Activated CD4-positive, alpha-beta T cell treated with anti-CD3 and anti-CD28 coated beads for 48 hours (primary cell): ENCODE measurements at places on chromosomes 12 and 14.

GRCh38 chr12:120993496-120993895 lies 15.2 kb downstream of the HNF1A start:
- DNase-seq: no peak

GRCh38 chr14:94685681-94686485 lies 73.7 kb downstream of the SERPINA3 start:
- DNase-seq: no peak

DNA sequence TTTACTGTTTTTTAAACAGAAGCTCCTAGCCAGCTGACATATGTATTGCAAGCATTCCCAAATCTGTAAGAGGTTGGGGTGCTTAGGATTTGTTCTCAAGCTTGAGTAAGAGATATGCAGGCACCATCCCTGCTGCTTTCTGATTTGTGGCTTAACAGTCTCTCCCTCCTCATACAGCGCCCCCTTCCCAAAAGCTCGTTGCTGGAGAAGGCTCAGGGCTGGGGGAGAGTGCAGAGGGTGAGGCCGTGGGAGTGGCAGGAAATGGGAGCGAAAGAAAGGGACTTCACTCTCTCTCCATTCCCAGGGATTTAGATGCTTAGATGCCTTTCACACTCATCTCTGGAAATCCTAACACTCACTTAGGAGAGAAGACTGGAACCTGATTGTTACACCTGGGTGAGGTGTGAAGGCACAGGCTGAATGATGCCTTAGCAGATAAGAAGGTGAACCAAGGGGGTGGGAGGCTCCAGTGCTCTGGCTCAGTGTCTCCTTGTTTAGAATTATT lies 172.0 kb downstream of the C12orf75 start:
- DNase-seq: no peak

DNA sequence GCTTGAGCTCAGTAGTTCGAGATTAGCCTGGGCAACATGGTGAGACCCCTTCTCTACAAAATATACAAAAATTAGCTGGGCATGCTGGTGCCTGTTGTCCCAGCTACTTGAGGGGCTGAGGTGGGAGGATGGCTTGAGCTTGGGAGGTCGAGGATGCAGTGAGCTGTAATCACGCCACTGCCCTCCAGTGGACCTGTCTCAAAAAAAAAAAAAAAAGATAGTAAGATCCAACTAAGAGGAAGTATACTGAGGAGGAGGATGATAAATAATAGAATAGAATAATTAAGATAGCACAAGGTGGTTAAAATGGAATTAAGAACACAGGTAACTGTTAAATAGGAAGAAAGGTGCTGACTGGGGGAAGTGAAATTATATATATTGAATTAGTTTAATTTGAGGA lies 37.0 kb upstream of the BAZ1A start:
- no peak for DNase-seq

GRCh38 chr12:65155784-65156183 lies 13.6 kb upstream of the LEMD3 start:
- peak; percentile 8 for DNase-seq

DNA sequence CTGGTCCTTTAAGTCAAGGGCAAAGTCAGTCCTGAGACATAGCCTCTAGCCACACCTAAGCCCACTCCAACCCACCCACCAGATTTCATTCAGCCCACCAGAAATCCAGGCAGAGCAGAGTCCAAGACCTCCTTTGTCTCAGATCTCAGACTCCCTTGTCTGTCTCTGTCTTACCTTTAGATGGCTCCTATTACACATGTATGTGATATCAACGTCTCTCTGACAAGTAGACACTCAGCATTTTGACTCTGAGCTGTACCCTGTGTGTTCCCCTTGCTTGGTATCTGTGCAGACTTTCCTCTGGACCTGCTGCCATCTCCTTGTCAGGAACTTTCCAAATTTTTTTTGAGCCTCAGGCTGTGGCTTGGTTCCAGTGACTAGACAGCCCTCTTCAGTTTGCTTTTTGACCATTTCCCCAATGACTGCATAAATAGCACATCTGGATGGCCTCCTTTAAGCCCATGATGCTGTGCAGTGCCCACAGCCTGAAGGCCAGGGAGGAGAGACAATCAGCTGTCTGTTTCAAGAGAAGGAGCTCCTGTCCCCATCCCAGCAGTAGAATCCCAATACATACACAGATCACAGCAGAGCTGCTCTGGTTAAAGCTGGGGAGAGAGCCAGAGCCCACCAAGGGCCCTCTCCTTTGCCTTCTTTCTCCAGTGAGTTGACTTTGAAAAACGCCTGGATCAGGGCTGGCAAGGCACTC lies 7.0 kb downstream of the POU6F1 start:
- DNase-seq: no peak

GRCh38 chr12:65953631-65954030 lies 129.3 kb downstream of the HMGA2 start:
- no peak for DNase-seq

GRCh38 chr14:75338398-75338797 lies 59.8 kb downstream of the FOS start:
- DNase-seq: no peak

DNA sequence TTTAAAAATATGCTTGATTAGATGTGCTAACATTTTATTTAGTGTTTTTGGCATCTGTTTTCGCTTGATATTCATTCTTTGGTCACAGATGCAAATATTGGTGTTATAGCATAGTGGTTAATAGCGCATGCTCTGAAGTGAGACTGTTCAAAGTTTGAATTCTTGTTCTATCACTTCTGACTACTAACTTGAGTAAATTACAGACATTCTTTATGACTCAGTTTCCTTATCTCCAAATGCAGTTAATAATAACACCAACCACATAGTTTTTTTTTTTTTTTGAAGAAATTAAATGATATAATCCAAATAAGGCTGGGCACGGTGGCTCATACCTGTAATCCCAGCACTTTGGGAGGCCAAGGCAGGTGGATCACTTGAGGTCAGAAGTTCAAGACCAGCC lies 81.0 kb downstream of the TMX1 start:
- DNase-seq: no peak

GRCh38 chr12:116933091-116933490 lies 22.3 kb downstream of the FBXW8 start:
- DNase-seq: no peak

GRCh38 chr14:68623307-68623706 lies 169.6 kb downstream of the ZFP36L1 start:
- no peak for DNase-seq

- DNase-seq: no peak
Measured at GRCh38 chr12:48969833-48970701, 1.5 kb downstream of the WNT10B start.

GRCh38 chr12:93008044-93008778 lies 79.1 kb upstream of the EEA1 start:
- DNase-seq: no peak

DNA sequence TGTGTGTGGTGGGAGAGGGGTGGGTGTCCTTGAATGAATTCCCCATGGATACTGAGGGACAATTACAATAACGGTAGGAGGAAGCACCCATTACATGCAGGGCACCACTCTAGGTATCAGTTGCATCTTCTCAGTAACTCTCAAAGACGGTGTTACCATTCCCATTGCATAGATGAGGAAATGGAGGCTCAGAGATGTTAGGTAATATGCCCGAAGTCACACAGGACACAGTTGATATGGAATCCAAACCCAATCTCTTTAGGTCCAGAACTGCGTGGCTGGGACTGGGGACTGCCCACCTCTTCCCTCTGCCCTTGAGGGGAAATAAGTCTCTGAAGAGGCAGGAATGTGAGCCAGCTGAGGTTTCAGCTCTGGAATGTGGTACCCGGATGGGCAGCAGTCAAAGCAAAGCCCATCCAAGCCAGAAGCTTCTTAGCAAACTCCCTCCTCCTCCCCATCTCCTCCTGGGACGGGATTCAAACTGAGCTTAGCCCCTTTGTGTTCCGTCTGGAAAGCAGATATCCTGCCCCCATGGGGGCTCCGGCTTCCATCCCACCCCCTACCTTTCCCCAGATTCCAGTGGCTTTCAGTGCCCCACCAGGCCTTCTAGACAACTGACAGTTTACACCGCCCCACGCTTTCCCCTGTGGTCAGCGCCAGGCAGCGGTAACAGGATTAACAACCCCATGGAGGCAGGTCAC lies 187.5 kb downstream of the RBM19 start:
- DNase-seq: no peak

DNA sequence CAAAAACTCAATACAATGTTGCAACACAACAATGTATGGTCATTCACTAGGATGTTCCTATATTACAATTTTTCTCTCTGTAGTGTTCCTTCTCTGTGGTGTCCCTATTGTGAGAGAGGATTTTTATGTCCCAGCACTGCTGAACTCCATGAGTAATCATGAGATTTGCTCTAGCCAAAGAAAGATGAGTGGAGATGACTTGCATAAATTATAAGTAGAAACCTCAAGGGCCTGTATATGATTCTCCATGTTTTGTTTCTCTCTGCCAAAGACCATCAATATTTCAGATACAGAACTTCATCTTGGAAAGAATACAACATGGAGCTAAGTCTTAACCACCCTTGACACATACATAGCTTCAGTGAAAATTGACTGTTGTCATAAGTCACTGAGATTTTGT lies 579.1 kb downstream of the TMTC2 start:
- no peak for DNase-seq

GRCh38 chr14:61147831-61148549 lies 133.1 kb downstream of the TMEM30B start:
- DNase-seq: no peak

- no peak for DNase-seq
Measured at GRCh38 chr12:120204171-120204570, 3.3 kb upstream of the RPLP0 start.

DNA sequence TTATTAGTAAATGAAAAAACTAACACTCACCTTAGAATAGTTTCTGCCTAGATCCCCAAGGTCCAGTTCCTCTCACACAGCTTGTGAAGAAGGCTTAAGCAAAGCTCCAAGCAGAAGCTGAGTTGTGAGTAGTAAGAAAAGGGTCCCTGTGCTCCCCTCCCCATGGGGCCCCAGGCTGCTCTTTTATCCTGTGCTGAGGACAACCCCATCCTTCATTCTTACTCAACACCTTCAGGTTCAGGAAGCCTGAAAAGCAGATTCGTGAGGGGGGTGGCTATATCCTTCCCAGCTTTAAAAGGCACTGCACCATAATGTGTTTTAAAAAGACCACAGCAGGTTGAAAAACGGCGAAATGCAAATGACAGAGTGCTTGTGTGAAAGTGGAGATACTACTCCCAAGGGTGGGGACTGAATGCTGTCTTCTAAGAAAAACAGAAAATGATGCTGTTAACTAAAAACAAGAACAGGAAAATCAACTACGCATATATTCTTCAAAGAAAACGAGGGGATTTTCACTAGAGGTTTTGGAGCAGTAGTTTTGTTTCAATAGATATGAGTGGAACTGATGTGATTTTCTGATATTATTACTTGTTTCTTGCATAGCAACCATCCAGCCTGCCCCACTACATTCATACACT lies 182.7 kb downstream of the KTN1 start:
- DNase-seq: no peak

DNA sequence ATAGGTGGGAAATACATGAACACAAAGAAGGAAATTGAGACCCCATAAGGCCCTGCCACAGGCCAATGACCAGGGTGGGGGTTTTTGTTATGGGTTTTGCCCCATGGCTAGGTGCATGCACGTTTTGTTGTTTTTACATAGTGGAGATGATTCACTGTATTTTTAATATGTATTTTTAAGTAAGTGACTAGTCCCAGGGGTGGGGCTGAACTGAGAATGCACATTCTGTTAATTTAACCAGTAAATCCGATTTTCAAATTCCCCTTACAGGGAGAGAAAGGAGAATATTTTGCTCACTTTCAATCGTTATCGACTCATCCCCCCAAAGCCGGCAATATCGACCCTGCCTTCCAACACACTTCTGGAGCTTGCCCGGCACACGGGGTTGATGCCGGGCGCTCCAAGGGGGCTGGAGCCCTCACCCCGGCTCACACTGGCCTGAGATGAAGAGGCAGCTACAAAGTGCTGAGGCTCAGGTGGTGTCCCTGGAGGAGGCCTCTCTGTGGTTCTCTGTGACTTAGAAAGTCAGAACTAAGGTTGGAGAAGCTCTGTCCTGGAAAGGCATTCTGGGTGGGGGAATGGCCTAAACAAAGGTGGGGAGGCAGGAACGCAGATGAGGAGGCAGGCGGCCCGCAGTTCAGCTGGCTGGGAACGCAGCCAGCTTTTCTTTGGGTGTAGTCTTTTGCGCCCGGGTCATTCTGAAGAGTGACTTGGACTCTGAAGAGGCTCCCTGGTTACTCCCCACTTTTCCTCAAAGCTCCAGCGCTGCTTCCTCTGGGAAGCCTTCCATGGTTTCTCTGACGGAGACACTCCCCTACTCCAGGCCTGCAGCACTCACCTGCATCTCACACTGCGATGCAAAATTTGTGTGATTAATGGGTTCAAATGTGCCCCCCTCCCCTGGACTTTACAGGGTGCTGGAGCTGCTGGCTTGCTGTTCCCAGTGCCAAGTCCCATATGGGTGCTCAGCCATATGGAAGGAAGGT lies 50.7 kb upstream of the DLK1 start:
- no peak for DNase-seq

GRCh38 chr14:41022932-41023331 lies 583.7 kb upstream of the LRFN5 start:
- no peak for DNase-seq

GRCh38 chr12:67498991-67499390 lies 149.6 kb upstream of the DYRK2 start:
- DNase-seq: no peak

- no peak for DNase-seq
Measured at GRCh38 chr14:90645842-90646443, 170.3 kb downstream of the TTC7B start.

DNA sequence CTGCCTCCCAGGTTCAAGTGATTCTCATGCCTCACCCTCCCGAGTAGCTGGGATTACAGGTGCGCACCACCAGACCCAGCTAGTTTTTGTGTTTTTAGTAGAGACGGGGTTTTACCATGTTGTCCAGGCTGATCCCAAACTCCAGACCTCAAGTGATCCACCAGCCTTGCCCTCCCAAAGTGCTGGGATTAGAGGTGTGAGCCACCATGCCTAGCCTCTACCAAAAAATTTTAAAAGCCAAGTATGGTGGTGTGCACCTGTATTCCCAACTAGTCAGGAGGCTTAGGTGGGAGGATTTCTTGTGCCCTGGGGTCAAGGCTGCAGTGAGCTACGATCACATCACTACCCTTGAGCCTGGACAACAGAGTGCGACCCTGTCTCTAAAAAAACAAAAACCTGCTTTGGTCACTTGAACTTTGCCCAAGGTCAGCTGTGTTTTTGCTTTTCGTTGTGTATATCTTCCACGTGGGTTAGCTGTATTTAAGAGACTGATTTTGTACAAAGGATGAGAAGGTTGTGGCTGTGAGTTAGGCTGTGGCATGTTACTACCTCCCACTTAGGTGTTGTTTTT lies 12.7 kb downstream of the C12orf76 start:
- no peak for DNase-seq

DNA sequence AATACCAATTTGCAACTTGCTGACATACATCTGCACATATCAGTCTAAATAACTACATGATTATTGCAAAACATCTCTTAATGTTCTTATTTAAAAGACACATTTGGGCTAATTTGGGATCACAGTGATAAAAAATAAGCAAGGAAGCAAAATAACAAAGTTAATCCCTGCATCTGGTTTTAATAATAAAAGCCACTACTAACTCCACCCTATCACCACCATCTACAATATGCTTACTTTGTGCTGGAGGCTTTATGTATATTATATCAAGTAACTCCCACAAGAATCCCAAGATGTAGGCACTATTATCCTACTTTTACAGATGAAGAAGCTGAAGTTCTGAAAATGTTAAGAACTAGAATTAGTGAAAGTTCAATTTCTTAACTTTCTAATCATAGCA lies 45.7 kb downstream of the TAOK3 start:
- DNase-seq: no peak
